ENCODE measurements at places on chromosomes 2 and 18.

- no peak for DNase-seq
Observed at GRCh38 chr18:48133671-48134251, 203.3 kb upstream of the SMAD2 start.

DNA sequence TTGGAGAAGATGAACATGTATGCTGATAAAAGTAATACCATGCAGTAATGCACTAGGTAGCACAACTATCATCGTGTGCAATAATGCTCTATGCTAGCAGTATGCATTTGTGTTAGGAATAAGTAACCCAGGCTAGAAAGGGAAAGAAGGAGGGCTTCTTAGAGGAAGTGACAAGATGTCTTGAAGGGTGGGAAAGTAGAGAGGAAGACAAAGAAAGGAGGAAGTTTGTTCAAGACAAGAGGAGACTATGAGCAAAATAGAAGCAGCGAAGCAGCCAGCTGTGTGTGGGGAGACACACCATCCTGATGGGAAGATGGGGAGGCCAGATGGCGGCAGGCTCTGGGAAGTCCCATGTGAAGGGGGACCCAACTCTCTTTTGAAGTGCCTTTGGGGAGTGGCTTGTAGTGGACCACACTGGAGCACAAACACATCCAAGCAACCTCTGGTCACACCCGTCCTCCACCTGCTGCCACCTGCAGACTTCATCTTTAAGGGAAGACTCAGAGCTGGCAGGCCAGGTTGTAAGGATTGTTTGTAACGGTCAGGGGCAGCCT lies 39.9 kb upstream of the INHBB start:
- no peak for DNase-seq

- DNase-seq, result no peak
Observed at GRCh38 chr2:219000569-219000960, 7.3 kb upstream of the CRYBA2 start.

GRCh38 chr2:96626553-96626942 lies 11.6 kb downstream of the KANSL3 start:
- no peak for DNase-seq

DNA sequence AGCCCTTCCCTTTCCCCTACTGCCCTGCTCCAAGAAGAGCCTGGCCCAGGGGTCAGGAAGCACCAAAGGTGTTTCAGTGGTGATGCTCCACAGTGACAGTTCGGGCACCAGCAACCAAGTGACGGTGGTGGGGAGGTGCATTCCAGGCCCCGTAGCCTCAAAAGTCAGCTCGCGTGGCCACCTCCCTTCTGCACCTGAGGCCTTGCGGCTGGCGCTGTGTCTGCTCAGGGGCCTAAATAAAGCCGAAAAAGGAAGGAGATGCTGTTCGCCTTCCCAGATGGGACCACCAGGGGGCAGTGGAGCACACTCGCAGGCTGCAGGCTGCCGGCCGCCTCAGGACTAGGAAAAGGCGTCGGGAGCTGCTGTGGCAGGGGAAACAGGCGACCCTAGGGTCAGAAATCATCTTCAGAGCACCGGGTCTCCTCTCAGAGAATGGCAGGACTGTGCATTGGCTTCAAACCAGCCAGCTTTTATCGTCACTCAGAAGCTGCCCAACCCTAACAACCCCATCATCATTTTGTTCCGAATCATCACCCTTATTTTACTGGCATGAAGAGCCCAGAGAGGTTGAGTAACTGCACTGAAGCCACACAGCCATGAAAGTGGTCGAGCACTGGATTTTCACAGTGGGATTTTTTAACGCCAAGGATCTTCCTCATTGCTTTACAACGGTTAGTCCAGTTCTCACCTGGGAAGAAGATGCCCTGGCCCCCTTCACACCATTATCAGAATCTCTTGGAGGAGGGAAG lies 213.0 kb upstream of the CELF4 start:
- no peak for DNase-seq

- no peak for DNase-seq
Observed at GRCh38 chr2:176147800-176148496, 3.4 kb upstream of the HOXD4 start.

GRCh38 chr18:741931-742512 lies 29.6 kb upstream of the ENOSF1 start:
- DNase-seq, result no peak

DNA sequence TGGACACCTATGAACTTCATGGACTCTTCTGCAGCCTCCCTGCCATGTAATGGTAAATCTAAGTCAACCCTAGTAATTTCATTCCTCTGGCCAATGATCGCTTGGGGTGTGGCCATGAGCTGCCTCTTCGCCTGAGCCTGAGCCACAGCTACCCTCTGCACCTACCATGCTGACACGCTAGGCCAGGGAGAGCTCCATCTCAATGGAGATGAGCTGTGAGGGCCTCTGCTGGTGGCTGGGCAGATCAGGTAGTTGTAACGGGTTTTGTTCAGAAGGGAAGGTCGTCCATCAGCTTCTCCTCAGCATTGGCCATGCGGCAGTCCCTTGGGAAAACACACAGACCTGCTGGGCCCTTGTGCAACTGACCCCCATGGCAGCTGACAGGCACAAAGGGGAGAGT lies 24.4 kb downstream of the MPHOSPH10 start:
- DNase-seq, result no peak

GRCh38 chr2:150212722-150213171 lies 274.7 kb downstream of the RND3 start:
- DNase-seq, result no peak

DNA sequence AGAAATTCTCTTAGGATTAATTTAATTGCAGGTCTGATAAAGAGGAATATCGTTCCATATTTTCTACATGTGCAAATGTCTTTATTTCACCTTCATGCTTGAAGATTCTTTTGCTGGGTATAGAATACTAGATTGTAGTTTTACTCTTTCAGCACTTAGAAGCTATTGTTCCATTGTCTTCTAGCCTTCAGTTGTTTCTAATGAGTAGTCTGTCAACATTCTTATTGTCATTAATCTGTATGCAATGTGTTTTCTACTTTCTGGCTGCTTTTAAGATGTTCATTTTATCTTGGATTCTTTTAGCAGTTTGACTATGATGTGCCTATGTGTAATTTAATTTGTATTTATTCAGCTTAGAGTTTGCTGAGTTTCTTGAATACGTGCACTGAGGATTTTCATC lies 64.3 kb upstream of the ZNF385B start:
- DNase-seq, result no peak

DNA sequence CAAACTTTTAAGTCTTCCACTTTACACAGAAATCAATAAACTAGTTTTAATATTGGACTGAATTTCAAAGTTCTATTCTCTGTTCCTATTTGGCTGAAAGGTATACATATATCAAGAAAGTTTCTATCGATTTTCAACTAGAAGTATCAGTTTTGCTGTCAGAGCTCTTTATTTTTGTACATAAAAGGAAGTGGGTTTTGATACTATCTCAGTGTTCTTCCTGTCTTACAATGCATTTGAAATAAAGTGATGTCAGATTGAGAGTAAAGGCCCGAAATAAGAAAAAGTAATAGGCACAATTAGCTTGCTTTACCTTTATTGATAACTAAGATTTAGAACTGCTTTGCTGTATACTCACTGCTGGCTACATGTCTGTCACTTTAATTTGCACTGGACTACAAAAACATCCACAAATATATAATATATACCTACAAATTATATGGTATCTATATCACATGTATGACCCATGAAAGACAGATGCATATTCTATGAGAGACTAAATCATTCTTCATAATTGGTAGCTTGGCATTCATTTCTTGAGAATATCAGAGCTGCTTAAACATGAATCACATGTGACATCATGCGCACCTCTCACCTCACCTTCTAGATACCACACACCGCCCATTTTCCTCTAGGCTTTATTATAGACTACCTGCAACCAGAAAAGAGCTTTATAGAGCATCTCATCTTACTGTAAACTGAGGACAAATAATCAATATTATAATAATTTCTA lies 83.6 kb downstream of the ASXL2 start:
- no peak for DNase-seq

DNA sequence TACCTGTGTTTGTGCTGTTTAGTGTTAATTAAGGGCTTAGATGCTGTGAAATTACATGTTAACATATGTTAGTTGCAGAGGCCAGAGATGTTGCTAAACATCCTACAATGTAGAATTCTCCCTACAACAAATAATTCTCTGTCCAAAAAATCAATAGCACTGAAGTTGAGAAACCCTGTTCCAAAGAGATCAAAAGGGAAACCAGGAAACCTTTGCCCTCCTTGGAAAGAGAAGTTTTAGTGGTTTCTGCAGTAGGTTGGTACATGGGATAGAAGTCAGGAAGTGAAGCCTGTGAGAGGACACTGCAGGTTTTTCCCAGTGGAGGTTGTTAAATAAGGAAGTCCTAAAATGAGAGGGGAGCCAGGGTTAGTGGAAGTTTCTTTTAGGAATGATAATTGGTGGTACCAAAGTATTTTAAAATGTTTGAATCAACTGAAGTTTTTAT lies 6.3 kb upstream of the RMDN2 start:
- DNase-seq, result no peak

DNA sequence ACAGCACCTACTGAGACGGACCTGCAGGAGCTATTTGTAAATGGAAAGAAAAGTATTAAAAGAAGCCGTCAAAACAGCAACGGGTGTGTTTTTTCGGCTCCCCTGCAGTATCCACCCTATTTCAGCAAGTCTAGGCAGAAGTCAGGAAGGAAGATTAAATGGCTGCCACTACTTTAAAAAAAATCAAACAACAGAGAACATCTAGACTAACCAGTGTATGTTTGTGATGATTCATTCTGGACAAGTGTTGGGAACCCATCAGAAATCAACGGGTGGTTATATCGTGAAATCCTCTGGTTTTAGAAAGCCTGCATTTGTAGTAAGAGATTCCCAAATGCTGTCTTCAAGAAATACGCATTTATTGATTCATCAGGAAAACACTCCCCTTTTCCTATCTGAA lies 9.0 kb downstream of the PMAIP1 start:
- DNase-seq, result no peak

DNA sequence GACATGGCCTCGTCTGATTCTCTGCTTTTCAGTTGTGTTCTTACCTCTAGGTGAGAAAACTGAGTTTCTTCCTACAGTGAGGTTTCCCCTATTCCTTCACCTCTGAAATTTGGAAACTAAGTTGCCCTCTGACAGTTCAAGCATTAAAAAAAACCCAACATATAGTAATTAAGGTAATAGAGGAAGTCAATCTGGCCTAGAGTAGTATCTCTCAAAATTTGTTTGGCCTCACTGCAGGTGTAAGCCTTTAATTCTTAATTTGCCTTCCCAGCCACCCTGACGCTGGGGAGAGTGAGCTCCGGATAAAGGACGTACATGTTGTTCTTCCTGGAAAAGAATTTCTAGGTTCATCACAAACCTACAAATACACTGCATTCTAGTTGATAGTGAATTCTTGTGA lies 1.4 kb downstream of the CAD start:
- no peak for DNase-seq
